ENCODE measurements at places on chromosomes 1 and 21.
A peak's percentile ranks its signal among the peaks of the same experiment; 100 is the strongest.

GRCh38 chr1:183126528-183126927 is 59.5 kb upstream of the LAMC2 start:
- no peak for DNase-seq

GRCh38 chr21:46297338-46298271 is 11.5 kb downstream of the YBEY start:
- DNase-seq = no peak

DNA sequence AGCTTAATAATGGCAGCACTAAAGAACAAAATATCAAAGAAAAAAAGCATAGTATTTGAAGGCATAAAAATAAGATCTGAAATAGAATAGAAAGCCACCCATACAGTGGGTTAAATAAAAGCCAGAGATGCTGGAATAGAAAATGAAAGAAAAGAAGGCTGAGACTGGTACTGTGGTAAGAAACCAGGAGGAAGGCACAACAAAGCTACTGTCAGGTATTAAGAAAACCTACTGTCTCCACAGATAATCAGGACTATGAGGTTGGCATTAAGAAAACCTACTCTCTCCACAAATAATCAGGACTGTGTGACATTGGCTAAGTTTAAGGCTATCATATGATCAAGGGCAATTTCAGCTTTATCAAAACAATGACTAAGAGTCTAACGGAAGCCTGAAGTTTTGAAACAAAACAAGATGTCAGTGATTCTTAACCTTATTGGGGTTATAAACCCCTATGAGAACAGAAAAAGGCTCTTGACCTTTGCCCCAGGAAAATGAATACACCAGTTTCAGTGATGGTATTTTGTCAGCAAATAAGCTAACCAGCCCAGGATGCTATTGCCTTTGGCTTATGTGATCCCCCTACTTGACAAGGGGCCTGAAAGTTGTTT is 24.4 kb downstream of the MCOLN2 start:
- no peak for DNase-seq

DNA sequence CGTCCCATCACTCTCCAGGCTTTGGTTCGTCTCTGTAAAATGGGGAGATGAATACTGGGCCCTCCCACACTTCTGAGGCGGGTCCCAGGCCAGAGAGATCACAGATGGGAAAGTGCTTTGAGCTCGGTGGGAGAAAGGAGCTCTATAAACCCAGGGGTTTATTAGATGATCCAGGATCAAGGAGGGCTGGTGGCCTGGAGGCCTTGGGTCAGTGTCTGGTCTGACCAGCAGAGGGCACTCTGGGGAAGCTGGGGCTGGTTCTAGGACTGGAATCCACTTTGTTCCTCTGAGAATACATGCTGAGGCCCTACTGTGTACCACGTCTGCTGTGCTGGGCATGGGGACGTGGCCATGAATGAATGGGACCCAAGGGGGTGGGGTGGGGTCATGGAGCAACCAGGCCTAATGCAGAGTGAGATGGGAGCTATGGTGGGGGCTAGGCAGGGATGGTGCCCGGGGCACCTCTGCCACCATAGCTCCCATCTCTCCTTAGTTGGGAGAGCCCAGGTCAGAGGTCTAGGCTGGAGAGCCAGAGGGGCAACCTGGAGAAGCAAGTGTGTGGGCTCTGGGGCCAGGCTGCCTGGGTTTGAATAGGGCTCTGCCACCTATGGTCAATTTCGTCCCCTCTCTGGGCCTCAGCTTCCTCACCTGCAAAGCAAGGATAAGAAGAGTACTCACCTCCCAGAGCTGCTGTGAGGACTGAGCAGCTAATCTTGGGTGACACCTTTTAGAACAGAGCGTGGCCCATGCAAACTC is 9.0 kb upstream of the FAM131C start:
- peak; percentile 39 for DNase-seq

DNA sequence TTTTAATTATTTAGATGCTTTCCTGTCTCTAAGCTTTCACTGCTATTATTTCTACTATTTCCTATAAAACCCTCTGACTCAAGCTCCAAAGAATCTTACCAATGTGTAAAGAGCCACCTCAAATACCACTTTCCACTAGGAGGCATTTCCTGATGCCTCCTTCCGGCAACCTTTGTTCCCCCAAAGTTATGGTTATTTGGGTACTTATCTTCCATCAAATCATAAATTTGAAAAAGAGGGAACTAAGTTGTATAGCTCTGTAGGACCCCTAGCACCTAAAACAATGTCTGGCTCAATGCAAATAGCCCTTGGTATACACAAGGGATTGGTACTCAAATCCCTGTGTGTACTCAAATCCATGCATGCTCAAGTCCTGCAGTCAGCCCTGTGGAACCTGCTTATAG is 79.6 kb downstream of the NME7 start:
- DNase-seq = no peak

GRCh38 chr1:182080955-182081582 is 19.6 kb upstream of the ZNF648 start:
- DNase-seq = no peak

DNA sequence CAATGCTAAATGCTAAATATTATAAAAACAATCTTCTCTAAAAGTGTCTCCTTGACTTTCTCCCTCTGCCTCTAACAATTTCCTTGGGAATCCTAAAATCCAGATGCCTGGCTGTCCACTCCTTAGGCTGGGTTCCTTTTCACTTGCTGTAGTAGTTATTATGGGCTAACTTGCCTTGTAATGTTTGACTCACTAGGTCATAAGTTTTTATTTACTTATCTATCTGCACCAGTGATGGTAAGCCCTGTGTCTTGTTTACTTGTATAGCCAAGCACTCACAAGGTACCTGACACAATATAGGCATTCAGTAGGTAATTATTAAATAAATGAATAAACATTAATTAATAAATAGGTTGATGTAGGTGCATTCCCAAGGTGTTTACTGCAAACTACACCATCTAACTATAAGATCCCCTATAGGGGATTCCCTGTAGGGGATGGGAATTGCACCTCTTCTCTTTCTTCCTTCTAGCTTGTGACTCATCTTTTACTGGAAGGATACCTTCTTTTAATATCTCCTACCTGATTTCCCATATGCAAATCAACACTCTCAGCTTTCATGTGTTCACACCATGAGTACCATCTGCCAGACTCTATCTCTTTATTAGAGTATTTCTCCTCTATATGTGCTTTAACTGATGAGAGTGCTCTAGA is 14.7 kb upstream of the CHIA start:
- DNase-seq = no peak

All from stimulated activated CD4-positive, alpha-beta T cell treated with anti-CD3 and anti-CD28 coated beads, Interleukin-12 subunit alpha, Interleukin-12 subunit beta, amount 100 ng/mL, for 24 hours (primary cell).